ENCODE measurements at places on chromosomes 12 and 14.

GRCh38 chr14:23364164-23365035 is 572 bp downstream of the EFS start:
- no peak for DNase-seq

DNA sequence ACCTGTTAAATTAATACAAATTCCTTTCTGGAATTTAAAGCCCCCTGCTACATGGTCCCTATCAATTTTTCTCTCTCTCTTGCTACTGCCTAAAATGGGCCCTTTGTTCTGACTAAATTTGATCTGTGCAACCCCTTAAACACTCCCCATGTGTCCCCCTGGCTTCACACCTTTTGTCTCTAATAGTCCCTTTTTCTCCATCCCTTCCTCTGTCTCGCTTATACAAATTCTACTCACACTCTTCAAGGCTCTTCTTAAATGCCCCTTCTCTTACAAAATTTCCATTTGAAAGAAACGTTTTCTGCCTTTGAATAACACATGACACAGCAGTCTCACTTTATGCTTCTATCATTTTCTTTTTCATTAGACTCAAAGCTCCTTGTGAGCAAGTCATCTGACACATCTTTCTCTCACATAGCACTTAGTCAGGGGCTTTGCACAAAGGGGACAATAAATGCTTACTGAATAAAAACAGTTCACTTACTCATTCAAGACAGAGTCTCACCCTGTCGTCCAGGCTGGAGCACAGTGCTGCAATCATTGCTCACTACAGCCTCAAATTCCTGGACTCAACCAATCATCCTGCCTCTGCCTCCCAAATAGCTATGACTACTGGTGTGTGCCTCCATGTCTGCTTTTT is 41.5 kb upstream of the NR2C1 start:
- DNase-seq, result no peak

GRCh38 chr12:42260518-42260917 is 22.5 kb upstream of the YAF2 start:
- no peak for DNase-seq

DNA sequence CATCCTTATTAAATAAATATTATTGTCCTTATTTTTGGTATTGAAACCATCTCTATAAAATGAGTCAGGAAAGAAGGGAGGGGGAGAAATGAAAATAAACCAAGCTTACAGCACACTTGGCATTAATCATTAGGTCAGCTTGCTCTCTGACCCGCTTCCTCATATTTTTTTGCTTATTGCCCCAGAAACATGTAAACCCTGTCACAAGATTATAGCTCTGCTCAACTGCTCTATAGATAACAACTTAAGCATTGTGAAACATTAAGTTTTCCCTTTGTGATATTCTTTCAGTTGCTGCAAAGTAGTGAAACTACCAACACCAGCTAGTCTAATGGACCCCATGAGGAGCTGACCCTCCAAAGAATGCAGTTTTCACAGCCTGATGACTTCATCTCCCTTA is 819.5 kb downstream of the SLC16A7 start:
- DNase-seq, result no peak

All from stimulated activated CD4-positive, alpha-beta T cell treated with anti-CD3 and anti-CD28 coated beads, Interleukin-1b, Interleukin-23, amount 100 ng/mL, for 24 hours (primary cell).